ENCODE measurements at places on chromosomes 2 and 18. TPM values are rescaled to one million over a fixed set of nuclear protein-coding genes. Genes with fewer than 3 reads are reported as not detected.
A peak's percentile ranks its signal among the peaks of the same experiment; 100 is the strongest.

Gene ASB18
- not detected for total RNA-seq

- no peaks in the 10 kb centered on the region for H3K36me3 ChIP-seq
- no peaks in the 10 kb centered on the region for H3K27me3 ChIP-seq
- H3K4me1 ChIP-seq, result no peaks in the 10 kb centered on the region
- no peak overlapping the region for H3K27ac ChIP-seq
- no peak for DNase-seq
Measured at GRCh38 chr2:192444286-192444838, 249.6 kb upstream of the TMEFF2 start.

DNA sequence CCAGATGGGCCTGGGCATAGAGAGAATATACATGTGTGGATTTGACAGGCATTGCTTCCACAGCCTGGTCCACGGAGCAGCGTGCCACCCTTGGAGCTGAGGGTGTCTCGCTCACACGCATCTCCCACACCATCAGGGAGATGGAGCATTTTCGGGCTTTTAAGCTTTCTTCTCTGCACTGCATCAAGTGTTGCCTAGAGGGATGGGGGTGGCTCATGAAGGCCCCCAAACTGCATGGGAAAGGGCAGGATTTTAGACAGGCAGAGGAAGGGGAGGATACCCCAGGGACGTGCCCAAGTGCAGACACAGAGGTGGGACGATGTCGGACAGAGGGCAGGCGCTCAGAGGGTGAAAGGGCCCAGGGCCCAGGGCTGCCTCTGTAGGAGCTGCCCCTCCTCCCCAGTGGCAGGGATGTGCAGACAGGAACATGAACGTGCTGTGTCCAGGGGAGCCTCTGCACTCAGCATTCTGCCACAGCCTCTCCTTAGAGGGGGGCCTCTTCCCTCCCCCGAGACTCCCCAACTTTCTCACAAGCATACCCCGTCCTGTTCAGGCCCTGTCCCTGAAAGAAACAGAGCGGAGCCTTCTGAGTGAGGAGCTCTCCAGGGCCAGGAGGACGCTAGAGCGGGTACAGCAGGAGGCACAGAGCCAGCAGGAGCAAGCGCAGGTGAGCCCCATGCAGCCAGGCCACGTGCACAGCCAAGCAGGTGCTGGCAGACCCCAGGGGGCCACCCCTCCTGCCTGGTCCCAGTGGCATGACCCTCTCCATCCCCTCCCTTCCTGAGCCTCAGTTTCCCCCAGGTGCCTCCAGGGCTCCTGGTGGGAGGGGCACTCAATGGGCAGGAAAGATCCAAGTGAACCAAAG lies 42.9 kb upstream of the SNED1 start:
- no peaks in the 10 kb centered on the region for H3K4me1 ChIP-seq
- no peak overlapping the region for H3K4me3 ChIP-seq
- H3K27ac ChIP-seq, result no peak overlapping the region
- no peaks in the 10 kb centered on the region for H3K27me3 ChIP-seq
- no peaks in the 10 kb centered on the region for H3K36me3 ChIP-seq

- H3K36me3 ChIP-seq, result no peaks in the 10 kb centered on the region
- H3K4me3 ChIP-seq, result no peak overlapping the region
- peak; percentile 28 for DNase-seq
- H3K27ac ChIP-seq, result no peak overlapping the region
Measured at GRCh38 chr2:214217599-214217998, 193.3 kb upstream of the VWC2L start.

Gene FAM228A
- total RNA-seq, result 0.12 TPM

Gene NYAP2
- total RNA-seq, result not detected

Gene CD226
- total RNA-seq, result not detected

- no peak overlapping the region for H3K4me3 ChIP-seq
- no peak overlapping the region for H3K27ac ChIP-seq
- no peaks in the 10 kb centered on the region for H3K27me3 ChIP-seq
- no peaks in the 10 kb centered on the region for H3K36me3 ChIP-seq
- H3K4me1 ChIP-seq, result no peaks in the 10 kb centered on the region
Measured at GRCh38 chr2:198161151-198161550, 356.8 kb downstream of the PLCL1 start.

Gene GCG
- not detected for total RNA-seq

Gene CYP27C1
- total RNA-seq, result 3.0 TPM

DNA sequence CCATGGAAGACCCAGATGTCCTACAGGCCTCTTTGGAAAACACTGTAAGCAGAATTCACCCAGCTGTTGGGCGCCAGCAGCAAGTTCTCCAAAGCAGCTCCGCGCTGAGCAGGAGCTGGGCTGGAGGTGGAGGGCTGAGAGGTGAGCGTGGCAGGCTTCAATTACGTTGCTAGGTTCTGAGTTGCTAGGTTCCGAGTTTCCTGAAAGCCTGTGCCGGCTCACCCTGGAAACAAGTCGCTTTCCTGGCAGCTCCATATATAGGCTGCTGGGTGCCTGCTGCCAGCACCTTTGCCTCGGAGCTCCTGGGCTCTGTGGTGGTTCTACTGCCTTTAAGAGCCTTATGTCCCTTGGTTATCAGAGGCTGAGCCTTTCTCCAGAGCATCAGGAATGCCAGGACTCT lies 14.4 kb upstream of the EGR4 start:
- no peak overlapping the region for H3K27ac ChIP-seq
- H3K36me3 ChIP-seq, result no peaks in the 10 kb centered on the region
- no peaks in the 10 kb centered on the region for H3K27me3 ChIP-seq
- no peaks in the 10 kb centered on the region for H3K4me1 ChIP-seq
- no peak overlapping the region for H3K4me3 ChIP-seq
- no peak for DNase-seq

Gene CRYGC
- not detected for total RNA-seq

- H3K27me3 ChIP-seq, result peaks cover 96% of the 10 kb centered on the region
- peak overlapping the region; percentile 39 for H3K4me3 ChIP-seq
- no peaks in the 10 kb centered on the region for H3K36me3 ChIP-seq
- DNase-seq, result no peak
- H3K27ac ChIP-seq, result no peak overlapping the region
Measured at GRCh38 chr18:22172594-22173049, 3.2 kb downstream of the GATA6 start.

- peak overlapping the region; percentile 77 for H3K4me3 ChIP-seq
- no peak overlapping the region for H3K27ac ChIP-seq
- peaks cover 78% of the 10 kb centered on the region for H3K27me3 ChIP-seq
- DNase-seq, result peak; percentile 61
- no peaks in the 10 kb centered on the region for H3K36me3 ChIP-seq
Measured at GRCh38 chr18:26546875-26547645, 1.3 kb downstream of the KCTD1 start.

Gene NT5DC4
- total RNA-seq, result not detected

DNA sequence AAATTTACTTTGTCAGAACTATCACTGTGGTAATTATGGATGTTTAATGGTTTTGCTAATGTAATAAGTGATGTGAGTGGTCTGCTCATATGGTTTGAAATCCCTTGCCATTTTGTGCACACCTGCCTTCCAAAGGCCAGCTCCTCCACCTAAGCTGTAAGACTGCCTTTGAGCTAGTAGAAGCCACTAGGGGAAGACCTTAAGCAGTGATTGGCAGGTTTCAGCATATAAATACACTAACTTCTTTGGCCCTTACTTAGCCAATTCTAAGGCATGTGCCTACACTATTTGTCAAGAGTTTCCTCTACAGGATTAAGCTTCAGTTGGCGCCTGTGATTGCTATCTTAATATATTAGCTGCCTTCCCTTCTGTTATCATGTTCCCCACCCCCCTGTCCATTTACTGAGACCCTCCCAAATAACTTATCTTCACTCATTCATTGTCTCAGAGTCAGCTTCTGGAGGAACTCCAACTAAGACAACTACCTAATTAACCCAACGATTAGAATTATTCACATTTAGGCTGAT lies 141.1 kb downstream of the MBD5 start:
- H3K4me1 ChIP-seq, result no peaks in the 10 kb centered on the region
- DNase-seq, result peak; percentile 29
- no peak overlapping the region for H3K27ac ChIP-seq
- no peak overlapping the region for H3K4me3 ChIP-seq
- no peaks in the 10 kb centered on the region for H3K36me3 ChIP-seq

GRCh38 chr18:55079067-55079466 lies 119.8 kb upstream of the CCDC68 start:
- DNase-seq, result no peak
- H3K36me3 ChIP-seq, result no peaks in the 10 kb centered on the region
- no peak overlapping the region for H3K27ac ChIP-seq
- H3K27me3 ChIP-seq, result no peaks in the 10 kb centered on the region
- no peak overlapping the region for H3K4me3 ChIP-seq

DNA sequence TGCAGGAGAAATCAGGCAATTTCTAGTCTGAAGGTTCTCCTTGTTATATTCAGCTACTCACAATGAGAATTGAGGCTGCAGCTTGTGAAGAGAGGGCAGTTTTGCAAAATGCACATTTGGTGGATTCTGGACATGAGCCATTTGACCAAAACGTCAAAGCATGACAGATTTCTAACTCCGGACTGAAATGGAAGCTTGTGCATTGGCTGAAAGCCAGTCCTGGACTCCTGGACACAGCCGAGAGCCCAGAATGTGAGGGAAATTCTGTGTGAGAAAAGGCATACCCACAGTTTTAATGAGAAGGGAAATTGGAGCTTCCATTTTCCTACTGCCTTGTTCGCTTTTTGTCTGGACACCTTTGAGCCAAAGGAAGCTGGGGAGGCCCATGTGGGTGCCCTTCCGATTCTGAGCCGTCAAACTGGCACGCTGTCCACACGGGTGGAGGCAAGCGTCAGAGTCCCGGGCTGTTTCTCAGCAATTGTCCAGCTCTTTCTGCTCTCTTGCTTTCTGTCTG lies 23.7 kb upstream of the ROCK2 start:
- no peaks in the 10 kb centered on the region for H3K27me3 ChIP-seq
- no peak for DNase-seq
- H3K4me3 ChIP-seq, result no peak overlapping the region
- H3K36me3 ChIP-seq, result no peaks in the 10 kb centered on the region
- H3K4me1 ChIP-seq, result no peaks in the 10 kb centered on the region

Gene SH3BP4
- 57.6 TPM for total RNA-seq

DNA sequence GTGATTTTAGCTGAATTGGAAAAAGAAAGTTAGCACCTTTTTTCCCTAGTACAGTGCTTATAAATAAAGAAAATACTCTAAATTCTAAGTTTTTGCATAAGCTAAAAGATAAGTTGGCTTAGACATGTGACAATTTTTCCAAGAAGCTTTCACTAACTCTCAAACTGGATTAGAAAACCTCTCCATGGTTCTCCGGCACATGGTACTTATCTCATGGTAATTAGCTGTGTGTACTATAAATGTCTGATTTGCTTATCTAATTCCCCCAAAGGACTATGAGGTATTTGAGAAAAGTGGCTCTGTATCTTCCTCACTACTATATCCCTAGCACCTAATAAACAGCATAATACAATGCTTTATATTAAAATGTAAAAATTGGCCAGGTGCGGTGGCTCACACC lies 71.1 kb downstream of the ROCK1 start:
- H3K27me3 ChIP-seq, result no peaks in the 10 kb centered on the region
- no peaks in the 10 kb centered on the region for H3K36me3 ChIP-seq
- DNase-seq, result no peak
- H3K4me1 ChIP-seq, result no peaks in the 10 kb centered on the region
- no peak overlapping the region for H3K4me3 ChIP-seq
- H3K27ac ChIP-seq, result no peak overlapping the region

GRCh38 chr2:174977364-174977763 lies 27.8 kb downstream of the CHN1 start:
- H3K4me1 ChIP-seq, result peaks cover 35% of the 10 kb centered on the region
- no peak overlapping the region for H3K4me3 ChIP-seq
- no peak for DNase-seq
- H3K27ac ChIP-seq, result peak overlapping the region; percentile 30
- no peaks in the 10 kb centered on the region for H3K36me3 ChIP-seq

DNA sequence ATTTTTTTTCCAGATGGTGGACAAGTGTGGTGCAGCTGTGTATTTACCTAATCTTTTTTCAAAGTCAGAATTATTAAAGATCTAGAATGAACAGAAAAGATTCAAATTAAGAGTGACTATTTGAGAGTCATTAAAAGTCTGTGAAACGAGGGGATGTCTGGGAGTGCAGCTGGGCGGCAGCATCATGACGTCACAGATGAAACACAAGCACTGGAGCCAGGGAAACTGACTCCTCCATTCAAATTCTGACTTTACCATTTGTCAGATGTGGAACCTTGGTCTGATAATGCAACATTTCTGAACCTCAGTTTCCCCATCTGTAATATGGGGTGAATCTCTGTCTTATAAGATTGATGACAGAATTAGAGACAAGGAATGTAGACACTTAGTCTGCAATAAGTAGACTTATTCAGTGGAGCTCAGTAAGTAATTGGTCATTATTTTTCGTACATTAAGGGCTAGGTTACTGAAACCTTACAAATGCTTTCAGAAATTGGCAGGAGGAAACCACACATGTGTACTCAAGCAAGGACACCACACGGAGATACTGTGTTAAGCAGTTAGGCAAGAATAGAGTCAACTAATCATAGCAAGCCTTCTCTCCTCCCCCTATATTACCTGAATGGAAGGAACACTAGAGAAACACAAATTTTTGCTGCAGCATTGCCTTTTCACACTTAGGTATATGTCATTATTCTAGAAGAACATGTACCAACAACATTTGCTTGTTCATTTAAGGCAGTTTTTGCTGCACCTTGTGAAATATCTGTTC lies 27.8 kb upstream of the CXXC1 start:
- H3K27me3 ChIP-seq, result no peaks in the 10 kb centered on the region
- no peaks in the 10 kb centered on the region for H3K36me3 ChIP-seq
- no peak overlapping the region for H3K4me3 ChIP-seq

Gene KANSL1L
- total RNA-seq, result 21.2 TPM

- no peak overlapping the region for H3K27ac ChIP-seq
- no peak for DNase-seq
- H3K27me3 ChIP-seq, result no peaks in the 10 kb centered on the region
- H3K4me3 ChIP-seq, result no peak overlapping the region
Measured at GRCh38 chr2:109466674-109467575, 146.8 kb downstream of the SEPTIN10 start.

GRCh38 chr2:134257965-134258683 lies 4.3 kb downstream of the MGAT5 start:
- no peaks in the 10 kb centered on the region for H3K36me3 ChIP-seq
- DNase-seq, result no peak
- H3K27ac ChIP-seq, result no peak overlapping the region

DNA sequence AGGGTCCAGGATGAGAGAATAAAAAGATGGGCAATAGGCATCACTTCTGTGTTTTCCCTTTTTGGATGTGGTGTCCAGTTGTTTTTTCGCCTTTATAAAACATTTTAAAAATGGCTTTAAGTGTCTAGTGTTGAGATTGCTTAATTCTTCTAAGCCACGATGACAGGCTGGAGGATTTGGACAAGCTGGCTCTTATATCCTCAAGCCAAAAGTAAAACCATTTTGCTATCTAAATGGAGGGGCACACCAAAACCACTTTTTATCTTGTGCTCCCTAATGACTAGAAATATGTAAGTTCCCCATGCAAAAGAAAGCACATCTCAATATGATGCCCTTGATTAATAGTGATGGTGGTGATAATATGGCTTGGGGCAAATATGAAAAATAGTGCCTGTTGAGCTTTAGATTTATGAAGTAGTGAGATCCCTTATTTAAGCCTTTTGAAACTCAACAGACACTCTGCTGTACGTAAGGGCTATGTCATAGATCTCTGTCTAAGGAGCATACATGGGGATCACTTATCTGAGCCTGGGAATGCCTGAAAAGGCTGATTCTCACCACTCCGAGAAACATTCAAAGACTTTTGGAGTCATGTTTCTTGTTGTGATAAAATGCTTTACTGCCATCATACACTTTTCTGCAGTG lies 185.5 kb downstream of the KCNS3 start:
- H3K27ac ChIP-seq, result no peak overlapping the region
- no peaks in the 10 kb centered on the region for H3K36me3 ChIP-seq
- H3K4me1 ChIP-seq, result no peaks in the 10 kb centered on the region
- no peak for DNase-seq
- H3K27me3 ChIP-seq, result no peaks in the 10 kb centered on the region

Gene SPATA3
- total RNA-seq, result not detected

- H3K27ac ChIP-seq, result no peak overlapping the region
- peaks cover 12% of the 10 kb centered on the region for H3K36me3 ChIP-seq
- no peak overlapping the region for H3K4me3 ChIP-seq
- DNase-seq, result no peak
- H3K27me3 ChIP-seq, result no peaks in the 10 kb centered on the region
Measured at GRCh38 chr2:172198908-172199307, 96.2 kb upstream of the DLX2 start.

Measured in GM23338 (cell line).